Left lung (tissue), 14 donors: ENCODE measurements at places on chromosomes 3 and 15. TPM values are rescaled to one million over a fixed set of nuclear protein-coding genes. Genes with fewer than 3 reads are reported as not detected.

Gene SOX2
- total RNA-seq = not detected

Gene CSPG5
- total RNA-seq = 3.8 TPM

Gene TMF1
- 40.8 TPM for total RNA-seq

Gene HESX1
- 0.47 TPM for total RNA-seq

Gene NPHP3
- total RNA-seq = 20.6 TPM

Gene SKIC8
- total RNA-seq = 42.2 TPM
